Right lung (tissue), 10 donors: ENCODE measurements at places on chromosomes 4 and X. TPM values are rescaled to one million over a fixed set of nuclear protein-coding genes. Genes with fewer than 3 reads are reported as not detected.

DNA sequence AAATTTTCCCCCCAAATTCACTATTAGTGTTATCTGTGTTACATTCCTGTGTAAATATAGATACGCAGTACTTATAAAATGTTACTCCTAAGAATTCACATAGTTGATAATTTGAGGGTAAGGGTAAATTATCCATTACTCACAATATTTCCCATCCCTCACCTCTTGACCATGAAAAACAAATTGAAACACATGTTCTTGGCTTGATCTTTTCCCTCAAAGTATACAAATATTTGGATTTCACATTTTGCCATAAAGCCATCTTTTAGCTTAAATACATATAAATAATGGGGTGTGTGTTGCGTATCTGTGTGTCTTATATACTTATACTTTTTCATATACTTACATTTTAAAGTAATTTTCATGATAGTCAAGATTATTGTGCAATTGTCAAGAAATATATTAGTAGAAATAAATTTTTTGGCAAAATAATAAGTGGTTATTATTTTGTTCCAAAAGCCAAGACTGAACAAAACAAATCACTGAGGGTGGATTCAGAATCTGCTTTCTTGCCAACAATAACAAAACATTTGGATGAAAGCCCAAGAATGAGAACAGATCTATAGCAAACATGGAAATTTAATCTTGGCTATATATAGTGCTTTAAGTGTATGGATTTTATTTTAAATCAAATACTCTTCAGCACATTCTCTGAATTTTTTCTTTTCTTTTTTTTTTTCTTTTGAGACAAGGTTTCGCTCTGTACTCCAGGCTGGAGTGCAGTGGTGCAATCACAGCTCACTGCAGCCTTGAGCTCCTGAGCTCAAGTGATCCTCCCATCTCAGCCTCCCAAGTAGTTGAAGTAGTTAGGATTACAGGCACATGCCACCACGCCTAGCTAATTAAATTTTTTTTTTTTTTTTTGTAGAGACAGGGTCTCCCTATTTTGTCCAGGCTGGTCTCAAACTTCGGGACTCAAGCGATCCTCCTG is 48.5 kb upstream of the PRSS48 start:
- peak; percentile 83 for DNase-seq

DNA sequence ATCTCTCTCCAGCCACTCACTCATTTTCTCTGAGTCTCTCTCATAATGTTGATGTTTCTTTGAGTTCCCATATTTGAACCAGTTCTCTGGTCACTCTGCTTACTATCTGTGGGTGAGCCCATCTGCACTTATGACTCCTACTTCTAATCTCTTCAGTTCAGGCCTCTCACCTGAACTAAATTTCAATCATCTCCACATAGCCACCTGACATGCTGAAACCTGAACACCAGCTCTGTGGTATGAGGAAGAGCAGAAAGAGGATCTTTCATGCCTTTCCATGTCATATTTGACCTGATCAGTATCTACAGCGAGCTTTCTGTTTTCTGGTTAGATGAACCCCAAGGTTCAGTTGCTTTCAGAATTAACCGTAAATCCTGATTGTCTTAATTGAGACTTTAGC is 122.2 kb upstream of the ESX1 start:
- no peak for DNase-seq

- DNase-seq, result no peak
These were observed 4.3 kb upstream of the SCD5 start for GRCh38 chr4:82802911-82803310.

COX18 gene
- 18.4 TPM for polyA plus RNA-seq
